RWPE1 (cell line): ENCODE measurements at places on chromosomes 16 and 17.
A peak's percentile ranks its signal among the peaks of the same experiment; 100 is the strongest.

DNA sequence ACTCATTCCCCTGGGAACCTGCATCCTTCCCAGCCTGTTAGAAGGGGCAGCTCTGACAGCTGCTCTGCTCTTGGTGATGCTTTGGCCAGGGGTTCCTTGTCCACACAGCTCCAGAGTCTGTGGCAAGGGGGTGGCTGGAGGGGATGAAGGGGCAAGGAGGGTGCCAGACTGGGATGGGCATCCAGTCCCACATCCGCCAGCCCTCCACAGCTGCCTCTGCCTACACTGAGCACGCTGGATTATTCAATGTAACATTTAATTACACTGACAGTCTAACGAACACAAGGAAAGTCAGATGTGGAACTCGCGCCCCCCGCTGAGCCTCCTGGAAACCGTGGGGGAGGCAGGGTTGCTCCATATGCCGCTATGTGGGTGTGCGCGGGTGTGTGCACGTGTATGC, 101.1 kb downstream of the C16orf78 start:
- no peak for DNase-seq

DNA sequence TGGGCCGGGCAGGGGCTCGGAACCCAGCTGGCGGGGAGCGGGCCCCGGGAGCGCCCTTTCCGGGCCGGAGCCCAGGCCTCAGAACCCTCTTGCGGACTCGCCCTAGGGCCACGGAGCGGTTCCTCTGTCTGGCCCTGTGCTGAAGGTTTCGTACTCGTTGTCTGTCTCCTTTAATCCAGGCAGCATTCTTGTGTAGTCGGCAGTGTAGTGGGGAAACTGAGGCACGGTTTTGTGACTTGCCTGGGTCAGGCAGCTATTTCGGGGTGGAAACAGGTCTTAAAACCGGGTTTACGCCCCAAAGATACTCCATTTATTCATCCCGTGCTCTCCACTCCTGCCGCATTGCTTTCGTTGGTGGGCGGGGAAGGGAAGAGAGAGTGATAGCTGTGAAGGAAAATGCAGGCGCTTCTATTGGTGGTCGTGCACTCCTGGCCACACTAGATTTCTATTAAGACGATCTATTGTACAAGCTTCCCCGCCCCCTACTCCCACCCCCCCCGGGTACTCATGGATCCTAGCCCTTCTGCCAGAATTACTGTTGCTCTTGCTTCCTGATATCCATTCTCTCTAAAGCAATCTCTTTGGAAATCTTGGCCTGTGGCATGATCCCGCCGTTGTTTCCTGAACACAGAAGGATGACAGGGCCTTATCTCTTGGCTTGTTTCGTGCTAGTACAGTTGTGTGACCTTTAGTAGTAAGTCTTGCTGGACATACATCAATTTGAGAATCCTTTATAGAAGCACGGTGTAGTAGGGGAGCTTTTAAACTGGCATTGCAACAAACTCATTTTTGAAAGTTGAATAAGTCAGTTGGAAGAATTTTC, 751 bp downstream of the DCAF7 start:
- DNase-seq = peak; percentile 27

- DNase-seq = no peak
Observed at GRCh38 chr17:65515512-65515911, 45.9 kb downstream of the AXIN2 start.

DNA sequence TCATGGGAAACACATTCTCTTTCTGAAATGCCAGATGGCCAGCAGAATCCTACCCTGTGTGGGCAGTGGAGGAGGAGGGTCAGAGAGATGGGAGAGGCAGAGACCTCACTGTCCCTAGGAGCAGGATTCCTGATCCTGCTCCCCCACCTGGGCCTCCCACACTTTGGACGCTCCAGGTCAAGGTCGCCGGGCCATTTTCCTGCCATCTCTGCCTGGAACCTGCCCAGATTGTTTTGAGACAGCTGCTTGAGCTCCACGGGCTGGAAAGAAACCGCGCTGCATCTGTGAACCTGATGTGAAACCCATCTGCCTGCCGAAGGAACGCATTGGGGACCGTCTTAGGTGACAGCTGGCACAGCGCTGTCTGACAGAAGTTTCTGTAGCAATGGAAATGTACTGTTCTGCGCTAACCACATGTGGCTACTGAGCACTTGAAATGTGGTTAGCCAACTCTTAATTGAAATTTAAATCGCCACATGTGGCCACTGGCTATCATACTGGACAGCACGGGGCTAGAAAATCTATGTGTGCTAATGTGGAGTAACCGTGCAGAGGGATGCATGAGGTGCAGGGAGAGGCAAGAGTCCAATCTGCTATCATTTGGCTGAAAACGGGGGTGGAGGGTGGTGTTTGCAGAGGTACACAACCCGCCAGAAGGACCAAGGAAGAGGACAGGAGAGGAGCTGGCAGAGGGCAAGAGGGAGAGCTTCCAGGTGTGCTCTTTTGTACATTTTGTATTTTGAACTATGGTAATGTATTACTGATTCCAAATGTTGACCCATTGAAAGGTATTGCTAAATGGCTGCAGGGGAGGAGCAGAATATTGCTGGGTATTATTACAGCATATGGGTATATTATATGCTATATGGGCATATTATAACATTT, 15.4 kb upstream of the NUBP1 start:
- no peak for DNase-seq

GRCh38 chr17:81115219-81115618, 50.1 kb upstream of the PVALEF start:
- no peak for DNase-seq

- DNase-seq = peak; percentile 44
Observed at GRCh38 chr16:47461598-47462266, 601 bp downstream of the PHKB start.
